ENCODE measurements at places on chromosomes 16 and 17.

DNA sequence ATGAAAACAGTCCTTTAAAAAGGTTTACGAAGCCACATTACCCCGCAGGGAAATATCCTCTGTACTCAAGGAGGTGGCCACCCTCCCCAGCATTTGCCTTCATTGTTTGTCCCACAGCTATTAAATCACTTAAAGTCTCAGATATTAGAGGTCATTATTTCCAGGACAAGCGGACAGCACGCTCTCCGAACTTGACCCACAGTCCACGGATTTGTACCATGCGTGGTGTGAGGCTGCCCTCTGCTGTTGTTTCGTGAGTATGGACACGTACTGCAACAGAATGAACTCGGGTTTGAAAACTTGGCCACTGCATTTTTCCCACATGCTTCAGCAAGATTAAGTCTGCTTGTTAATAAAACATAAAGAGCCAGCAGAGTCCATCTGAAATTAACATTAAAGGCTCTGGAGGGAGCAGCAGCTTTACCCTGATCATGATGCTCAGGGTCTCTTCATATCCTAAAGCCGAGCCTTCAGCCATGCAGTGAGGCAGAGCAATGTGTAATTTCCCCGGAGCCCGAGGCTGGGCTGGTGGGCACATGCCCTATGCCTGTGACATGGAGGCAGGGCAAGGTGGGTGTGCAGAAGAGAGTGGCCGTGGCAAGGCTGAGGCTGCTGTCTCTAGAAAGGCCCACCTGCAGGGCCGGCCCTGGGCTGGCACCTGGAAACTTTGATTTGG is 19.7 kb downstream of the MEAK7 start:
- no peak for DNase-seq

DNA sequence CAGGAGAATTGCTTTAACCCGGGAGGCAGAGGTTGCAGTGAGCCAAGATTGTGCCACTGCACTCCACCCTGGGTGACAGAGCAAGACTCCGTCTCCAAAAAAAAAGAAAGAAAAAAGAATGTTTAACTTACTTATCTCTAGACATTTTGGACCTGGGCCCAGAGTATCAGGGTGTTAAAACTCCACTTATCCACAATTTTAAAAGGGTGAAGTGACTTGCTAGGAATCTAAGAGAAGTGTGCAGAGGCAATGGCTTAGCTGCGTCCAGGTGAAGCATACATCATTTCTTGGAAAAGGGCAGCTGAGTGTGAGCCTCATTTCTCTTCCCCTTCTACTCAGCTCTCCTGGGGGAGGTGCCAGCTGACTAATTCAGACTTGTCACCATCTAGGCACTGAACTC is 25.1 kb downstream of the ALDH3A2 start:
- no peak for DNase-seq

- DNase-seq = no peak
These were observed 415.5 kb upstream of the CDH11 start for GRCh38 chr16:65537336-65537735.

DNA sequence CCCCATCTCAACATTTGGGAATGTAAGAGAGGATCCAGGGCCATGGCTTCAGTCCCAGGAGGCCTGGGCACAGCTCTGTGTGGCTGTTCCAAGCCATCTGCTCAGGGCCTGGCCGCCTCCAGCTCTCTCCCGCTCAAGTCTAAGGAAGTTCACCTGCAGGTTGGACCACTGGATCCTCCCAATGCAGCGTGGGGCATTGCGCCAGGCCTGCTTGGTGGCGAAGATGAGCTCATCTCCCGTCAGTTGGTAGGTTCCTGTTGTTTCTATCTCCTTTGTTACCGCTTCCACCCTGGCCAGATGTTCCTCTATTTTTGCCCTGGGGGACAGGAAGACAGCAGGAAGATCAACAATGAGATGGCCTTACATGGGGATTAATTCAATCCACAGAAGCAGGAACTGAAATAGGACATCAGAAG is 17.5 kb downstream of the NOS2 start:
- DNase-seq = no peak

GRCh38 chr16:50079397-50080140 is 13.8 kb downstream of the HEATR3 start:
- no peak for DNase-seq

DNA sequence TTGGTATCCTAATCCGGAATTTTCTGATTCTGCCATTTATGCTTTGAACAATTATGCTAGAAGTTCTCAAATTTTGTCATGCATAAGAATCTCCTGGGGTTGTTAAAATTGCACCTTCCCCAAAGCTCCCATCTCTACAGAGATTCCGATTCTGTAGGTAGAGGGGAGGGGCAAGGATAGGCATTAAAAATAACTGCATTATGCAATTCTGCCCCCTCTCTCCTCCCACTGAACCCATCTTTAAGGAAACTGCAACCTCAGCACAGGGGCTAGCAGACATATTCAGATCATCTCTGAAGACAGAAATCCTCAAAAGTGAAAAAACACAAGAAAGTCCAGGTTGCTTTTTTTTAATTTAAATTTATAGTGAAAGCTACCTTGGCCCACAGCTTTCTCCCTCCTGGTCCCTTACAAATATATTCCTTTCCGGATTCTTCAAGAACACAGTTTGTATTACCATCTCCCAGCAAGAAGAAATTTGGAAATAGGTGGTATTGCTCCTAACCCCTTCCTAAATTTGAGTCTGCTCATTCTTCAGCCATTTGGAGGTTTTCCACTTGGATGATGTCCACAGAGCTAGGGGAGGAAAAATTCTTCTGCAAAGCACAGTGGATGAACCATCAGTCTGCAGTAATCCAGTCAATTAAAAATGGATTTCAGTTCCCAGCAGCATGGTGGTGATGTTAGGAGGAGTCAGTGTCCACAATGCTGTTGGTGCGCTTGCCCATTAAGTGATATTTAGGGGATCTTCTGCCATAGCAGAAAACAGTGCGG is 67.7 kb downstream of the RBFOX1 start:
- no peak for DNase-seq

DNA sequence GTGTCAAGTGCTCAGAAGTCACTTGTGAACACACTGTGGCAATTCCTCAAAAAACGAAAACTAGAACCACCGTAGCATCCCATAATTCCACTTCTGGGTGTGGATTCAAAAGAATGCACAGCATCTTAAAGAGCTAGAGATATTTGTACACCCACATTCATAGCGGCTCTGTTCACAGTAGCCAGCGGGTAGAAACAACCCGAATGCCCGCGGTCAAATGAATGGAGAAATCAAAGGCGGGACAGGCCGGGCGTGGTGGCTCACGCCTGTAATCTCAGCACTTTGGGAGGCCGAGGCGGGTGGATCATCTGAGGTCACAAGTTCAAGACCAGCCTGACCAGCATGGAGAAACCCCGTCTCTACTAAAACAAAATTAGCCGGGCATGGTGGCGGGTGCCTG is 337.5 kb downstream of the SEC14L1 start:
- no peak for DNase-seq

- DNase-seq = peak; percentile 29
These were observed 11.3 kb downstream of the OSBPL7 start for GRCh38 chr17:47810200-47810821.

DNA sequence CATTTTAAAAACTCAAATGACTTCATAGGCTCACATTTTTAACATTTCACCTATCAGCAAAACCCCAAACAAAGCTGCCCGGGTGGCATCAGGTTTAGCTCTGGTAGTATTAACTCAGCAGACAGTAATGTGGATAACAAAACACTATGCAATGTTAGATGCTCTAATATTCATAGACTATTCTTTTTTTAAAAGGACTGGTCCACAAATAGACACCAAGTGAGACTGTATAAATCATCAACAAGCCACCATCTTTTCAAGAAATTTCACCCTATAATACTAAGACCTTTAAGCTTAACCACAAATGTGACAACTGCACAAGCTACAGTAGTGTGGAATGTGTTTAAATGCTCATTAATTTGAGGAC is 20.2 kb downstream of the SNN start:
- no peak for DNase-seq

GRCh38 chr17:19533718-19534561 is at the start of gene SLC47A1:
Gene SLC47A1 (plus strand): TSS chr17:19533854. CDS start chr17:19533940, 86 bp downstream.
- DNase-seq = no peak

DNA sequence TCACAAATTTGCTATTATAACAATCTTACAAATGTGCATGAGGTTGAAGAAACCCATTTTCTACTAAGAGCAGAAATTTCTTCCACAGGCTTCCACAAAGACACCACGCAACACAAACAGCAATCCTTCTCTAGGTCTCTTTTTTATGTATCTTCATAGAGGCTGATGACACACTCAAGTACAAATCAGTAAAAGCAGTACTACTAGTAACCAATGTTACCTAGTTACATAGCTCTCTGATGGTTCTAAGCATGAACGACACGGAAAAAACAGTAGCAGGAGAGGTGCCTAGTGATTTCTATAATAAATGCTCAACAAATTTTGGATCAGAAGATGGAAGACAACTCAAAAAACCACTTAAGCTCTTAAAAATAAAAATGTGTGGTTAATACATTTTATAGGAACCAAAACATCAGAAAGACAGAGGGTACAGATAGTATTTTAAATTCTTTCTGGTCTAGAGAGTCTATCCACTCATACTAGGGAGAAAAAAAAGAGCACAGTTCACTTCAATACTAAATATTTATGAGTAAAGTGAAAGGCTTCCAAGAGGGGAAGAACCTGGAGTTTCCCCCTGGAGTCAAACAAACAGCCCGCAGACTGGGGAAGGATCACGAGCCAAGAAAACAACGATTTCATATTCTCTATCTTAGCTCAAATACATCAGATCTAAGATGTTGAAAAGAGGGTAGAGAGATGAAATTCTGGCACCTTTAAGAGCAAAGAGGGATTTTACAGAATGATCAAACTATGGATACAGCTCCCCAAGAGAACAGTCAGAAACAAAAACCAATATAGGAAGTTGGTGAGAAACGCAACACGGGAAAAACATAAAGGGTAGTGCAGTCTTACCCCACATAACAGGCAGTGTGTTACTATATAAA is 40.2 kb downstream of the SMG6 start:
- no peak for DNase-seq

GRCh38 chr16:8928467-8928957 is 35.2 kb downstream of the USP7 start:
- DNase-seq = no peak

- DNase-seq = no peak
These were observed 119.1 kb downstream of the KCNJ12 start for GRCh38 chr17:21495281-21495680.

- no peak for DNase-seq
These were observed 52.7 kb upstream of the AKAP1 start for GRCh38 chr17:57032343-57032742.

DNA sequence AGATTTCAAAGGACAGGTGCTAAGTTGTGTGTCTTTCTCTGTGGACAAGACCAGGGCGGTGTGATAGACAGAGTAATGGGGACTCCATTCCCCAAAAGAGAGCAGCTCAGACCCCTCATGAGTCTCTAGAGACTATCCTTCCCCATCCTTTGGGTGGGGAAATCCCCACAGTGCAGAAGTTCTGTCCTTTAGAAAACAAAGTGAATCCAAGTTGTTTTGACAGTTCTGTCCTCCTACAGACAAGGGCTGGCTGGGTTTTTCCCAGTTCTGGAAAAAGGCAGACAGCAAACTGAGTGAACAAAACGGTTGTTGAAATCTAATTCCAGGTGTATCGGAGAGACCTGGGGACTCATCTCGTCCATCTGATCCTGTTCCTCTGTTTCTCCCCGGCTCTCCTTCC is 11.0 kb upstream of the HAS3 start:
- no peak for DNase-seq

DNA sequence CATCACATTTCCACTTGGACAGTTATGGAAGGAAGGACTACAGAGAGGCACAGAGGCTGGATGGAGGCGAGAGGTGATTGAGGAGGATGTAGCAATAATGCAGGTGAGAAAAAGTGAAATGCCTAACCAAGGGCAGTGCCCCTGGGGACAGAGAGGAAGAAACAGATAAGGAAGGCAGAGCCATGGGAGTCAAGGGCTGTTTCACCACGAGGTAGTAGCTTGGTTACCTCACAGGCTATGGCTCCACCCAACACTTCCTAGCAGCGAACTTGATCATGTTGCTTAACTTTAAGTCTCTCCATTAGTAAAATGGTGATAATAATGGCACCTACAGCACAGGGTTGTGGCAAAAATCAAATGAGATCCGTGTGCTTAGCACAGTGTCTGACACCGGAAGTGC is 83.9 kb downstream of the YPEL2 start:
- no peak for DNase-seq
